ENCODE measurements at places on chromosomes 5 and 9.

DNA sequence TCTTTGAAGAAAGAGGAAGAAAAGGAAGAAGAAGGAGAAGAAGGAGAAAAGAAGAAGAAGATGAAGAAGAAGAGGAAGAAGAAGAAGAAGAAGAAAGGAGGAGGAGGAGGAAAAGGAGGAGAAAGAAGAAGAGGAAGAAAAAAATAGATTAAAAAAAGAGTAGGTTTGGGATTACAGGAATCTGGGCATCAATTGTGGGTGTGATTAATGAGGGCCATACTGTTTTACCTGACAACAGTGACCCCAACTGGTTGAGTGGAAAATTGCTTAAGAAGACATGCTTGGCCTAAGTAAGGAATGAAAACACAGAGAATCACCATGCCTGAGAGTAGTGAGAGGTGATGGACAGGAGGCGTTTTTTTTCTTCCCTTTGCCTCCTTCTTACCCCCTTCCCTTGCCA, 114.6 kb downstream of the FAM170A start:
- no peak for DNase-seq

DNA sequence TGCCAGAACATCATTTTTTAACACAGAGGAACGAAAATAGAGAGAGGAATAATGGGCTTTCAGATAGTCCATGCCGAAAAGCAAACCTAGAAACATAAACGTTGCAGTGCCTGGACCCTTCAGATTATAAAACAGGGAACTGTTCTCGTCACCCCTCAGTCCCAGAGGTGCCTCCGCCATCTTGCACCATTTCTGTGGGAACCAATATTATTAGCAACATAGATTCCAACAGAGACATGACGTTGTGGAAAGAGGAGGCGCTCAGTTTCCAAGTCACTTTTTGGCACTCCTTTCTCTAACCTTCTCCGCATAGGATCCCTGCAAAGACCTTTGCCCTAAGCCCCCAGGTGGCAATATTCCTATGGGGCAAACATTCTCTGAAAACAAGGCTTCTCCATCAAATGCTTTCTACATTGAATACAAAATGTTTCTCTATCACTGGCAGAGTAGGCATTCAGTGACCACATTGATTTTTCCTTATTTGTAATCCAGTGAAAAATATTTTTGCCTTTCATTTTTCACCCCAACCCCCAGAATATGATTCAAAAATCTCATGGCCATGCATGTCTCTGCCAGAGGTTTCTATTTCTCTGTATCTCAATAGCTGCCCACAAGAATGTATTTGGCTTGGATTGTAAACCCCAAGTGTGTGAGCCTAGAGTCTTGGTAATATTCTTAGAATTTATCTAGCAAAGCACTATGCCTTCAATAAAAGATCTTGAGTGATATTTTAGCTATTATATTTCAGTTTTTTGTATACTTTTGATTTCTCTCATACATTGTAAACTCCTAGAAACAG, 500.8 kb upstream of the WWC1 start:
- DNase-seq, result no peak

DNA sequence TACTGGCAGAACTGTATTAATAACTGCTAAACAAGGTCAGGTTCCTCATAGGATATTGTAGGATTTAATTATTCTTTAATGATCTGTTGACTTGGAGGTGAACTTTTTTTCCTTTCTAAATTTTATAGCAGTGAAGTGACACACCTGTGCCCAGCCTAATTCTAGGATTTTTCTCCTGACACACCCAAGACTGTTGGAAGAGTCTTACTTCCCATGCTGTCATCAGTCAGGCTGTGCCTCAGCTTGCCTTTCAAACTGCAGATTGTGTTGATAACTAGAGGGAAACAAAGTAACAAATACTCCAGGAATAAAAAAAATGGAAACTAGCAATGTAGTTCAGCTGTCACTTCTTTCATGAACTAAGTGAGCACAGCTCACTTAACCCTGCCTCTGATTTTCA, 22.0 kb downstream of the OTULIN start:
- DNase-seq, result no peak

GRCh38 chr9:108182950-108183381, 672.8 kb downstream of the ACTL7B start:
- no peak for DNase-seq

- no peak for DNase-seq
These were observed 65.2 kb downstream of the USP20 start for GRCh38 chr9:129900263-129901027.

DNA sequence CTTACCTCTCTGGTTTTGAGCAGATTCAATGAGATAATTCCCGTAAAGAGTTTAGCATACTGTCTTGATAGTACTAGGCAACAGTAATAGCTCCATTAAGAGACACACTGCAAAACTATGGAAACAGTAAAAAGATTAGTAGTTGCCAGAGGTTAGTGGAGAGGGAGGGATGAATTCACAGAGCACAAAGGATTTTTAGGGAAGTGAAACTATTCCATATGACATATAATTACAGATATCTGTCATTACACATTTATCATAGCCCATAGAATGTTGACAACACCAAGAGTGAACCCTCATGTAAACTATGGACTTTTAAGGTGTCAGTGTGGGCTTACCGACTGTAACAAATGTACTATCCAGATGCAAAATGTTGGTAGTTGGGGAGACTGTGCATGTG, 176.4 kb upstream of the PLCXD3 start:
- DNase-seq, result no peak

DNA sequence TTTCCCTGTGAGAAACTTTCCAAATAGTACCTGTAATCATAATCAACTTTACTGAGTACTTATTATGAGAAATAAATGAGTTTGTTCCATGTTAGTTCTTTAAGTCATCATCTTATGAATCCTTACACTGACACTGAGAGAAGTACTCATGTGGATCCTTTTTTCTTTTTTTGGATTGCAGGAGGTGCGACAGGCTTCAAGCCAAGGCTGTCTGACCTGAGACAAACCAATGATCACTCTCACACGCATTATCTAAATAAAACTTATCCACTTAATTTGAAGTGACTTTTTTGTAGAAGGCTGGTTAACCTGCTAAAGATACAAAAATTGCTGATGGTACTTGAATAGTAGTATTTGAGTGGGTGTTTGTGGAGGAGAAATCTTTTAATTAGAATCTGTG, 39.5 kb downstream of the JAKMIP2 start:
- DNase-seq, result no peak

DNA sequence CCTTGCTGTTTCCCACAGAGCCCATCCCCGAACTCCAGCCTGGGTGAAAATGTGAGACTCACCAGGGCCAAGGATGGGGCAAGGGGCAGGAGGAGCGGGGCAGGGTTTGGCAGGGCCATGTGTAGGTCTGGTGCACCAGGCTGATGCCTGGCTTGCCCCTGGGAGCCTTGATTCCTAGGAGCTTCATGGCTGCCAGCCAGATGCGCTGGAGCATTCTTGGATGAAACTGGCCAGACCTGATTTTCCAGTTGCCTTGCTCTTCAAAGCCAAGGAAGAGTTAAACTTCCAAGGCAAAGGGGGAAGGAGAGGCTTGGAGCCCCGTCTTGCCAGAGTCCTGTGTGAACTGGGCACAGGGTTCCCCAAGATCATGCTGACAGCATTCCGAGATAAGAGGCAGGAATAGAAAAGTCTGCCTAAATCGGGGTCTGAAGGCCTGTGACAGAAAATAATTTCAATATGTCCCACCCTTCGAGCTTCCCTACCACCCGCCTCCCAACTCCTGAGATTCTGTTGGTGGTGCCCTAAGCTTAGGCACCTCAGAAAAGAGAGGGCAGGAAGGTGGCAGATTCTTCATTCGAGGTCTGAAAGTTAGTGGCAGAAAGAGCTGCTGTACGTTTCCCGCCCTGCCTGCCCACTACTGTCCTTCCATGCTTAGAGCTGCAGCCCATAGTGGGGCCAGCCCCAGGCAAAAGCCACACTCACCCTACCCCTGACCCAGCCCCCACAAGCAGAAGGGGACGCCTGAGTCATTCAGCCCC, 20.4 kb downstream of the FAT2 start:
- no peak for DNase-seq

- DNase-seq, result no peak
These were observed 123.6 kb downstream of the SAXO1 start for GRCh38 chr9:18909140-18910018.

DNA sequence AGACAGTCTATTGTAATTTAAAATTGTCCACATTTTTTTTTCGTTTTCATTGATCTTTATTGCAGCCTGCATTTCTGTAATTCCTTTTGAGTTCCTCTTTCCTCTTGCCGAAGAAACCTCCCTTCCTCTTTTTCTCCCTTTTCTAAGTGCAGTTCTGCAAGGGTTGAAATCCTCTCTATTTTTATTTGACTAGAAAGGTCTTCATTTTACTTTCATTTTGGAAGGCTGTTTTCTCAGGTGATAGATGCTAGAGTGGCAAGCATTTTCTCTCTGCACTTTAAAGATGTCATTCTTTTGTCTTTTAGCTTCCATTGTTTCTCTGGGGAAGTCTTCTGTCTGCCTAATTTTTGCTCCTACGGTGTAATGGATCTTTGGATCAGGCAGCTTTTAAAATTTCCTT, 248.5 kb downstream of the SMARCA2 start:
- no peak for DNase-seq

DNA sequence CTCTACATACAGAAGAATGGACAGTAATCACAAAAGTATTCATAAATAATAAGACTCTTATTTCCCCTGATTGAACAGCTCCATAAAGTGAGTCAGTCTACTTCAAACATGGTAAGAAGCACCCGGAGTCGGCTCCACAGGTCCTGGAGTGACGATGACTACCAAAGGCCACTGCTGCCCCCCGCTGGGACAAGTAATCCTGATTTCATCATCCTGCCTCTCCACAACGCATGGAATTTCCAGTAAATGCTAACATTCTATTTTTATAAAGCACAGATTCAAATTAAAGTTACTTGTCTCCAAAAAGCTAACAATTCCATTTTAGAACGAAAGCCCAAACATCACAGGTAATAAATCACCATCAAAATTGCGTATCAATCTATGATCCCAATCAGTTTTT, 16.2 kb downstream of the ATPSCKMT start:
- DNase-seq, result no peak

- no peak for DNase-seq
These were observed 160.5 kb upstream of the CDH10 start for GRCh38 chr5:24805230-24805629.

DNA sequence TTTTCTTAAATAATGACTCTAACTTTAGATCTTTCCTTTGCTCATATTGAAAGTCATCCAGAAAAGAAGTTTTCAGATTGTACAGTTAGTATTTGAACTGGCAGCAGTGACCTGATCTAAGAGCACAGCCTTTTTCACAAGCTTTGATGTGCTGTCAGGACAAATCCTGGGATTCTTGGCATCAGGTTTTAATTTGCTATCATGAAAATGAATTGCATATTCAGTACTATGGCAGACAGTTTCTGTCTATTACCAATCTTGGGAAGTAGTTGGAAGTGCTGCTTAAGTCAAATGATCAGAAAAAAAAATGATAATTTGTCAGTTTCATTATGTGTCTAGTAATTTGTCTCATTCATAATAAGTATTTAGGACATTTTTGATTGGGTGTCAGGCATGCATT, 925.6 kb upstream of the ARRDC3 start:
- no peak for DNase-seq

- DNase-seq, result no peak
These were observed 52.7 kb upstream of the TJP2 start for GRCh38 chr9:69121155-69122081.

GRCh38 chr9:297104-297972, 82.7 kb downstream of the DOCK8 start:
- DNase-seq, result no peak

GRCh38 chr5:80054682-80055081, 19.5 kb downstream of the THBS4 start:
- no peak for DNase-seq

- DNase-seq, result no peak
These were observed 28.4 kb downstream of the UNC13B start for GRCh38 chr9:35190203-35190602.

- DNase-seq, result no peak
These were observed 1568.5 kb upstream of the NUDT12 start for GRCh38 chr5:105131045-105131444.

DNA sequence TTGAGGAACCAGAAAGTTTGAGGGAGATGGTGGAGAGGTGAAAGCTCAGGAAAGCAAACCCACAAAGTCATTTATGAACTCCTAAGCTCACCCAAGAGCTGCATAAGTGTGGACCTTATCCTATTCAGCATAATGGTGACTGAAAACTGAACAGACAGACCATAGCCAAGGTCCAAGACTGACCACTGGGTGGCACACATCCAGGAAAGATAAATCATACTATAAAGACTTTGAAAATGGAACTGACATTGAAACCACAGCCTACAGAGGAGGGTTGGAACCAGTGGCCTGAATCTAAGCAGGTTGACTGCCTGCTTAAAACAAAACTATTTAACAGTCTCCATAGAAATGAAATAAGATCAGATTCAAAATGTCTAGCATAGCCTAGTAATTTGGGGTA, 121.0 kb upstream of the RGS7BP start:
- no peak for DNase-seq

- DNase-seq, result no peak
These were observed 52.4 kb downstream of the GOLM1 start for GRCh38 chr9:86046930-86047341.

DNA sequence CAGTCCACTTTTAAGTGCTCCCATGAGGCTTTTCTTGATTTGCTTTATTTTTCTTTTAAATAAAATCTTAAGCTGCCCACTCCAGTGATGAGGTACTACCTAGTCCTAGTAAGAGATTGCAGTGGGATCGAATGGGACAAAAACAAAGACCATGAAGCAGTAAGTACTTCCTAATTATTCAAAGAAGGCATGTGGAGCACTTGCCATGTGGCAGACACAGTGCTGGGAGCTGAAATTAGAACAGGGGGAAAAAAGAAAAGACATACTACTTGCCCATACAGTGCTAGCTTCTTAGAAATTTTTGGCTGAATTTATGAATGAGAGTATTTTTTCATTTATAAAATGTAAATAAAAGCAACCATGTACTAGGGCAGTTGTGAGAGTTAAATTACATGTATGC, 239.9 kb upstream of the TNC start:
- no peak for DNase-seq

DNA sequence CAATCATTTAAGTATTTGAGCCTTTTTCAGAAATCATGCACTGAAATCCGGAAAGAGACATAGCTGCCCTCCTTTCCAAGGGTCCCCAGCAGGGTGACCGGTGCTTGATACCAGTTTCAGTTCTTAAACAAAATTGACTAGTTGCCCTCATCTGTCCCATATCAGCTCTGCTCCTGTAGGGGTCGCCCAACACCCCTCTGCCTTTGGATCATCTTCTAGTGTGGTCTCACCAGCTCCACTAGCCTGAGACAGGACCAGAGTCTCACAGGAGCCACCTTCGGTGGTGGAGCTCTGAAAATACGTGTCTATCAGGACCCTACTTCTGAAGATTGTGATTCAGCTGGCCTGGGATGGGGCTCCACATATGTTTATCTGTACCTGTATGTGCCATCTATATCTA, 428.2 kb downstream of the ENC1 start:
- no peak for DNase-seq

DNA sequence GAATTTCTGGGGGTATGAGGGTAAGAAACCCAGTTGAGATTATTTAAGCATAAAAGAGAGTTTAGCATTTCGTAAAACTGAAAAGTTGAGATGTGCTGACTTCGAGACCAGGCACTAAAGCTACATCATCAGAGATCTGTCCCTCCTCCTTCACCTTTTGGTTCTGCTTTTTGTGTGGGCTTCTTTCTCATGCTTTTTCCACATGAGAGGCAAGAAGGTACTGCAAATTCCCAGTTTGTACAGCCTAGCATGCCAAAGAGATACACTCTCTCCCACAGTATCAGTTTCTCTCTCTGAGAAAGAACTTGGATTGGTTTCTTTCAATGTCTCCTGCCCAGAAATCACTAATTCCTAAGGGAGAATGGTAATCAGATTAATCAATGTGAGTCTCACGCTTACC, 584.7 kb downstream of the SEMA5A start:
- no peak for DNase-seq

Measured in stimulated activated CD8-positive, alpha-beta memory T cell treated with anti-CD3 and anti-CD28 coated beads, Interleukin-7, amount 100 ng/mL, for 24 hours (primary cell).